Stimulated activated CD4-positive, alpha-beta T cell treated with anti-CD3 and anti-CD28 coated beads, Interleukin-2, amount 100 ng/mL, for 24 hours (primary cell): ENCODE measurements at places on chromosomes 13 and 19.

- DNase-seq: no peak
These were observed 14.7 kb downstream of the C13orf46 start for GRCh38 chr13:113959198-113959597.

DNA sequence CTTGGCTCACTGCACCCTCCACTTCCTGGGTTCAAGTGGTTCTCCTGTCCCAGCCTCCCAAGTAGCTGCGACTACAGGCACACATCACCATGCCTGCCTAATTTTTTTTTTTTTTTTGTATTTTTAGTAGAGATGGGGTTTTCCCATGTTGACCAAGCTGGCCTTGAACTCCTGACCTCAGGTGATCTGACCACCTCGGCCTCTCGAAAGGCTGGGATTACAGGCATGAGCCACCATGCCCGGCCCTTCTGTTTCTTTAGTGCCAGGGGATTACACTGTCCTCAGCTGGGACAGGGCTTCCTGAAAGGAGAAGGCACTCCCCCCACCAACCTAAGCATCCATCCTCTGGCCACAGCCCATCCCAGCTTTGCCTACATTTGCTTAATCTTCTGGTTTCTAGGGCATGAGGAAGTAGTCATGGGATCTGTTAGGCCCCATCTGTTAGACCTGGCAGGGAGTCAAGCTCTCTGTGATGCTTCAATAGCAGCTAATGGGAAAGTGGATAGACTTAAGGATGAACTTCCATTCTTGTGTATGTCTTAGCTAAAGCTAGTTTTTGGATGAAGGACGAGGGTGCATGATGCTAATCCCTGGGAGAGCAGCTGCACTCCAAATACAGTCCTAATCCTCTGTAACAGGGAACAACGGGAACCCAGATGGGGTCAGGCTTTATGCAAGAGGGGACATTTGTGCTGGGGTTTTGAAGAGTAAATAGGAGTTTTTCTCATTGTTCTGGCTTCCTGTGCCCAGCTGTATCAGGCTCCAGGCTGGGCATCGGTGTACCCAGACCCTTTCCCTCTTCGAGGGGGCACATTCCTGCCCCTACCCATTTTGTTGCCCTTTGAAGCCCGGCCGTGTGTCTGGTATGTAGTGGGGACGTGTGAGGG is 2.6 kb downstream of the VAV1 start:
- no peak for DNase-seq

- DNase-seq: no peak
These were observed 211.8 kb downstream of the UQCRFS1 start for GRCh38 chr19:29001141-29001581.

- no peak for DNase-seq
These were observed 3.1 kb upstream of the TNFSF13B start for GRCh38 chr13:108266321-108266990.
